Fibroblast of skin of back (primary cell): ENCODE measurements at places on chromosomes 2 and 18.

GRCh38 chr2:85250045-85250444, 77.7 kb downstream of the TGOLN2 start:
- no peak for DNase-seq

DNA sequence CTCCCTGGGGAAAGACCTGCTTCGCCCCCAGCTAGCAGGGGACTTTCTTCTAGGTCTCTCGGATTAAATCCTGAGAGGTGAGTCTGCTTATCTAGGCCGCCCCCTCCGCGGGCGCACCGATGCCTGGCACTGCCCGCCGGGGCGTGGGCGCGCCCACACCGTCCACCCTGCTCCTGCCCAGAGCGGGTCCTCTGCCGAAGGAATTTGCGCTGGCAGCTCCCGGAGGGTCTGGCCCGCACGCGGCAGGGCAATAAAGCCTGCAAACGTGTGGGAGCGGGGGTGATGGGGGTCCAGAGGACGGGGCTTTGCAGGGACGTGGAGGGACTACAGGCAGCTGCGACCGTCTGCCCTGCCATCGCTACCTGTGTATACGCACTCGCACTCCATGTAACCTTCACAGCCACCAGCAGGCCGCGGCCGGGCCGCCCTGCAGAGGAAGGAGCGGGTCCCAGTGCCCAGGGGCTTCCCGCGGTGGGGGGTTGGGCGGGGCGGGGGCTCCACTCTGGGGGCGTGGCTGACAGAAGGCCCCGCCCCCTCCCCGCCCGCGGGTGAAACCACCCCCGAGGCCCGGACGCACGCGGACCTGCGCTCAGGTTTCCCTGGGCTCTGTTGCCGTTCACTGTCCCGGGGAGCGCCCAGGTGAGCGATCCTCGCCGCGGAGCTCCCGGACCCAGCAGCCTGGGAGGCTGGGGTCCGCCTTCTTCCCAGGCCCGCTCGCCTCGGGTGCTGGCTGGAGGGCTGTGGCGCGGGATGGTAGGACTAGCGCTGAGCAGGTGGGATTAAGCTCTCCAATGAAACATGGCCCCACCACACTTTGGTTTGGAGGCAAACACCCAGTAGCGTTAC, 174.5 kb upstream of the HS6ST1 start:
- no peak for DNase-seq

DNA sequence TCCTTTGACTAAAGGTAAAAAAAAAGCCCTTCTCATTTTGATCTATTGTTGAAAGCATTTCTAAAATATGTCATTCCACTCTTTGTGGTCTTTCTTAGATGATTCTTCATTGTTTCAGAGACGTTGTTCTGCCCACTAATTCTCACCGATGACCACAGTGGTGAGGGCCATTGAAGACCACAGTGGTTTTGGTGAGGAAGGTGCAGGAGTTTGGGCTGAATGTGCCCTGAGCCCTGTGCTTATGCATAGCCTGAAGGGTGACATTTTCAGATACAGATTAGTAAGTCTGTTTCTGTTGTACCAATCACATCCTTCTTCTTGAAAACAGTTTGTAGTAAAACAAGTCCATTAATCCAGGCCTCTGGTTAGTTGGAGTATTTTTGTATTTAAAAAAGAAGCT, 251.3 kb upstream of the ATP5MC3 start:
- no peak for DNase-seq

GRCh38 chr2:29755233-29755632, 166.2 kb downstream of the ALK start:
- DNase-seq = no peak

- no peak for DNase-seq
Measured at GRCh38 chr2:8479298-8479697, 202.6 kb upstream of the ID2 start.

- no peak for DNase-seq
Measured at GRCh38 chr2:174662859-174663258, 65.3 kb upstream of the WIPF1 start.

DNA sequence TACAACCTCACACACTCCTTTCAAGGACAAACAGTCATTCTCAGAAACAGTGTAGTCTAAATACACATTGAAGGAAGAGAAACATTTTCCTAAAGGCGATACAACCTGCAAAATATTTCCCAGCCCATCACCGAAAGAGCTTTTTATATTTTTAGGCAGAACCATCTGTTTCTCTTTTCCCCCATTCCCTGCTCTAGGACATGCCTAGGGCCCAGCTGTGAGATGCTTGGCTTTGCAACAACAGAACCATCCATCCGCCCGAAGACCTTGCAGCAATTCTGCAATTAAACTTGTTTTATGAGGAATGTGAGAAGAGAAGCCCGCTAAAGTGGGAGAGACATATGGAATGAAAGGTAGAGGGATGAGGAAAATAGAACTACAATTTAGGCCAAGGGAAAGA, 105.6 kb upstream of the RFX8 start:
- DNase-seq = no peak

GRCh38 chr2:215521031-215521430, 85.2 kb upstream of the FN1 start:
- DNase-seq = no peak

- no peak for DNase-seq
Measured at GRCh38 chr2:237527766-237528165, 38.6 kb upstream of the PRLH start.

DNA sequence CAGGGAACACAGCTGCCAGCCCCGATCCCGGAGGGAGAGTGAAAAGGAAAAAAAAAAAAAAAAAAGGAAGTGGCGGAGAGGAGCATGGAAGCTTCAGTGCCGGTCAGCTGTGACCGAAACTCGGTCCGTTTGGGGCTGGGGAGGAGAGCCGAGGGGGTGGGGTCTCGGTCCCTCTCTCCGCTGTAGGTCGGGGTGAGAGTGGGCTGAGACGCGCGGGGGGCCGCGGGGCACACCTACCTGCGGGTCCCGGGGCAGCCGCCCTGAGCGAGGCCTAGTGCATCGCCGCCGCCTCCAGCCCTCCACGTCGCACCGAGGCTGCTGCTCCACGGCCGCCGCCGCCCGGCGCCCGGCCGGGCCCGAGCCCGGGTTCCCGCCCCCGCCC, 536 bp downstream of the VPS54 start:
- peak; percentile 62 for DNase-seq

DNA sequence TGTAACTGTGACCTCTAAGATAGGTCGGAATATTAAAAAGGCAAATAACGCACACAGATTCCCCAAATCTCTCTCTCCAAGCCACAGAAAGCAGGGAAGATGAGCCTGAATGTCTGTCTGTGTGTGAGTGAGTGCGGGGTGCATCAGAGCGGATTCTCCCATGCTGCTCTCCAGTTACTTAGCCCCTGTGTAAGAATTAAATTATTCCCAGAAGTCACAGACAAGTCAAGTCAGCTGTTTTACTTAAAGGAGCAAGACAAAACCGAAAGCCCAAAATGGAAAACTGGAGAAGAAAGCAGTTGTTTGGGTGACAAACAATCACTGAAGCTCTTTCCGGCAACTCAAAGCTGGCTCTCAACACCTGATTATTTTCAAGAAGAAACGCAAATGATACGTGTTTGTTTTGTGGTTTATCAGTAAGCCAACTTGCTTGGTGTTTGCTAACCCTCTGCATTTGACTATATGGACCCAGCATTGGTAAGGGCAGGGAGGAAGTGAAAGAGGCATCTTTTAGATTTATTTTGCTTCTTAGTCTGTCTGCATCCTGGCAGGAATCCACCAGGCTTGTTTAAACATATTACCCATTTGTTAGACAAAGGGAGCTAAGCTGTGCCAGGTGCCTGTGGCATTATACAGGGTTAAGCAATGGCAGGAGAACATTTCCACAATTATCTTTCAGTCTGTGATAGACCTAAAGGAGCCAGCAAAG, 121.5 kb upstream of the CREB1 start:
- peak; percentile 39 for DNase-seq

DNA sequence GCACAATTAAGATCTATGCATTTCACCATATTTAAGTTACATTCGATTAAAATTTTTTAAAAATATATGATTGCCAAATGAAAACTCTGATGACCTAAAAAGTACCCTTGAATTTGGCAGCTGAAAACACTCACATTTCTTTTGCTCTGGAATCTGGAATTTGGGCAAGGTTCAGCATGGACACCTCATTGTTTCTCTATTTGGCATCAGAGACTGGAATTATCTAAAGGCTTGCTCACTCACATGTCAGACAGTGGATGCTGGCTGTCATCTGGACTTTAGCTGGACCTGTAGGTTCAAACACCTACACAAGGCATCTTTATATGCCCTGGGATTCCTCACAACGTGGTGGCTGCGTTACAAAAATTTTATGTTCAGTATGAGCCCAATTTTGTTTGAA, 16.1 kb downstream of the MBOAT2 start:
- peak; percentile 57 for DNase-seq

- DNase-seq = no peak
Measured at GRCh38 chr2:111066062-111066593, 54.6 kb upstream of the BCL2L11 start.

GRCh38 chr2:208488686-208489564, 82.3 kb downstream of the PTH2R start:
- DNase-seq = no peak
